SK-N-MC (cell line): ENCODE measurements at places on chromosomes 7 and 10.

DNA sequence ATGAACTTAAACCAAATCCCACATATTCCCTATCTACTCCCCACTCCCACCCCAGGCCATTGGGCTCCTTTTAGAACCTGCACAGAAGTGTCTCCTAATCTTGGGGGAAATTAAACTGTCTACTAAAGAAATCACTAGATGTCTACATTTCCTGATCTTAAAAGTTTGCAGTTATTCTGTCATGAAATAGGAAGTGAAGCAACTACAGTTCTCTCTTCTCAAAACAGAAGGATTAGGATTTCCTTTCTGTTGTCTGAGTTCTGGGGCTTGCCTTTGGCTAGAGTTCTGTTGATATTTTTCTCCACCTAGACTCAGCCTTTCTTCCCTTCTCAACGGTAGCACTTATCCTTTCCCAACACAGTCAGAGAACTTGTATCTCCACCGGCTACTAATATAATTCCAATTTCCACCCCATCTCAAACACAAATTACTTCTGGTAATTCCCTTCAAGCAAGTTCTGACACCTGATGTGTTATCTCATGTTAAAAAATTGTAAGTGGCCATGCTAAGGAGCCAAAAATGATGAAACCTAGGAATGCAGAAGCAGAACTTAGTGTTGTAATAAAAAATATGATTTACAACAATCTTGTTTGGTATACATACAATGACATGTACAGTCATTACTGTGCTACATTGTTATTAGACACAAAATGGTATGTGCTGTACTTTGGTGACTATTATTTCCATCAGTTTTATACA is 12.1 kb downstream of the OR9A4 start:
- no peak for DNase-seq

DNA sequence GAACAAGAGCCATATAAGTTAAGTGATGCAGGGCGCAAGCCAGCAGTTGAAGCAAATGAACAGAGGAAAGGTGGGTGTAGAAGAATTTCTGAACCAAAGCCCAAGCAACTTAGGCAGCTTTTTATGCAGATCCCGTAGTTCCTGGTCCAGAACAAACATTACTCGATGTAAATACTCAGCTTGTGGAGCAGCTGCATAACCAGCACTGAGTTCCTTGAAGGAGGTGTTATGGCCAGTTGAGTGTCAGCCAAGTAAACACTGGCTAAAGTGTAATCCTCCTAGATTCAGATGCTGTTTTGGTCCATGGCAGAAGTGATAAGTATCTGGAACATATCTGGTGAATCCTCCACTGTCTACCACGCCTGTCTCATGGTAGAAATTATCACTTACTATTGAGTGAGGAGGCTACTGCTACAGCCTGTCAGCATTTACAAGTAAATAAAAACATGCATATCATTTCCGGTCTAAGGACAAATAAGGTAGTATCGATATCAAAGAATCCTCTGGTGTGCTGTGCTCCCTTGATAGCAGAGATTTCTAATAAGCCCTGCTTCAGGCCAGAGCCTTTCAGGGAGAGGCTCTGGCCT is 213.9 kb downstream of the DYNC1I1 start:
- DNase-seq: no peak

DNA sequence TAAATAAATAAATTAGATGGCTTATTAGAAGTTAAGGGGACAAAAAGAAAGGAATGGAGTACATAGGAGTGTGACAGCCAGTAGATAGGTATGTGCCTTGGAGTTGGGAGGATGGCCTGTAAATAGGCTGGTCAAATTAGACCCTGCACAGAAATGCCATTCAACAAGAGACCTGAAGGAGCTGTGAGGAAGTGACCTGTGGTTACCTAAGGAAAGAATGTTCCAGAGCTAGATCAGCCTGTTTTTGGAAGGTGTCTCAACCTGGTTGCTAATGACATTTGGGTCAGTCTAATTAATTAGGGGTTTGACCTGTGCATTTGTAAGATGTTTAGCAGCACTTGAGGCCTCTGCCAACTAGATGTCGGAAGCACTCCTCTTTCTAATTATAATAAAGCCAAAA is 315.3 kb upstream of the PLXDC2 start:
- DNase-seq: no peak

DNA sequence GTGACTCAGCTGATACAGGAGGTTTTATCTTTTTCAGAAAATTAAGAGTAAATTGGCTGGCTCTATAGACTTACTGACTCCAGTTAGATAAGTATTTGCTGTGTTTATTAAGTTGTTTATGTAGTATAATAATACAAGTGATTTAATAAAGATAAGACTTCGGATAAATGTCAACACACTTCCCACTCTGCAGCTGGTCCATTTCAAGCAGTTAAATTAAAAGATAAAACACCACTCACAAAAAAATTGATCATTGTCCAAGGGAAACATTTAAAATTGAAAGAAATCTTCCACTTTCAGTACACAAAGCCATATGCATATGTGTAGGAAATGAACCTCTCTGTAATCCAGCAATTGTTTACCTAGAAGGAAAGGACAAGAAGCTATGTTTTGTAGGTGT is 106.1 kb upstream of the SP8 start:
- no peak for DNase-seq

DNA sequence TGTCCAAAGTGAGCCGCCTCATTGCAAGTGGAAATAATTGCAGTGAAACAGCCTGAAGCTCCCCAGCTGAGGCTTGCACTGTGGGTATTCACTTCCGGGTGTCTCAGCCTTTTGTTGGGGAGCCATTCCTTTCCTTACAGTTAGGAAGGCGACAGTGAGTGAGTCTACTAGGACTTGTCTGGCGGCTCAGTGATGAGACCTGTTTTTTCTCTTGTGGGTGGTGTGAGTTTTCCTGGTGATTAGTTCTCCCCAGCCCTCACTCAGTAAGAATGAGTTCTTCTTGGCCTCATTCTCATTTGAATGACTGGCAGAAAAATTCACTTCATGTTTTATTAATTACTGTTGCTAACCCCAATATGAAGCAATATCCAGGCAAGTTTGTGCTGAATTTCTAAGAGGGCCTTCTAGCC is 2.6 kb downstream of the PGAM1 start:
- DNase-seq: no peak

DNA sequence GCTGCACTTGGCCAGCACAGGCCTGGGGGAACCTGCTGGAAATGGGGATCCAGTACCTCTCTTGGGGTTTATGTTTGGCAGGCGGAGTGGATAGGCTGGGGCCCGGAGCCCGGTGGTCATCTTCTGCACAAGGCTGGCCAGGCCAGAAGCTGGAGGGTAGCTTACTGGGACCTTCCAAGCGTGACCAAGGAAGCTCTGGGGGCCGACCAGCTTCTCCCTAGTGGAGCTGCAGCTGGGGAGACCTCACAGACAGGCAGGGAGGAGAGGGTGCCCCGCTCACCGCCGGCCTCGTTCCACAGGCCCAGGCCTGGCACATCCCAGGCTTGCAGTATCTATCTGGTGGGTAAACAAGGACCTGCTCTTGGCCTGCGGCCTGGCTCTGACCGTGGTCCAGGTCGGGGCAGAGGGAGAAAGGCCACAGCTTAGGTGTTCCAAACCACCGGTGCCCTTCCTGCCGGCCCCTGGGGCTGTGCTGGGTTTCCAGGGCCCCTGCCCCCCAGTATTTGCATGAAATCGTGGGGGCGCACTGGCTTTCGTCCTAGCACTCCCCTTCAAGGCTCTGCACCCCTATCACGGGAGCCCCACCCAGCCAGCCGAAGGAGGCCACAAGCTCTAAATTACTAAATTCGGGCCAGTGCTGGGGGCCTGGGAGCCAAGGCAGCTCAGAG is 1.5 kb upstream of the ELFN1 start:
- DNase-seq: no peak

- DNase-seq: no peak
These were observed 75.8 kb downstream of the CDCA7L start for GRCh38 chr7:21869785-21870402.

GRCh38 chr7:98991141-98991540 is 112.8 kb downstream of the TRRAP start:
- DNase-seq: no peak

DNA sequence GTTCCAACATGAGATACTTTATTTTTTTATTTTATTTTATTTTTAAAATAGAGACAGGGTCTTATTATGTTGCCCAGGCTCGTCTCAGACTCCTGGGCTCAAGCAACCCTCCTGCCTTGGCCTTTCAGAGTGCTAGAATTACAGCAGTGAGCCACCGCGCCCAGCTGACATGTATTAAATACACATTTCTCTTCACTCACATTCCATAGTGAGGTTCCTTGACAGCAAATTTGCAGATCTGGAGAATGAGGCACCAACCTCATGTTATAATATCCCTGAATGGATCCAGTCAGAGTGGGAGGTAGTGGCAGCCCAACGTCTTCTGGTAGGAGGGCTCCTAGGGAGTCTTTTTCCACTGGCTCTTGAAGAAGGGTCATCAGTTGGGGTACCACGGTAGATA is 46.1 kb downstream of the OGDH start:
- DNase-seq: no peak

DNA sequence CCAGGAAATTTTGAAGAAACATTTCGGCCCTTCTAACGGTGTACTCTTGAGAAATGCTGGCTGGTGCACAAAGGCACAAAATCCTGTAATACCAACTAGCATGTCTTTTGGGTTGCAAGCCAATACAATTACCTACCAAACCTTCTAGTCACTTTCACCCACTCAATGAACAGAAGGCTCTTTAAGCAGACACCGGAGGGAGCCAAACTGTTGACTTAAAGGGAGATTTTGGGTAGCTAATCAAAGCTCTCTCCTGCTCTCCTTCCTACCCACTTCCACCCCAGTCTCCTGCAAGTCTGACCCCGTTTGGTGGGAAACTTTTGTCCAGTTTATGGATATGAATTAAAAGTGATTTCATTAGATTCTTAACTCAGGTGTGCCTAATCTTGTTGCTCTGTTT is 24.0 kb downstream of the GRM3 start:
- DNase-seq: no peak

DNA sequence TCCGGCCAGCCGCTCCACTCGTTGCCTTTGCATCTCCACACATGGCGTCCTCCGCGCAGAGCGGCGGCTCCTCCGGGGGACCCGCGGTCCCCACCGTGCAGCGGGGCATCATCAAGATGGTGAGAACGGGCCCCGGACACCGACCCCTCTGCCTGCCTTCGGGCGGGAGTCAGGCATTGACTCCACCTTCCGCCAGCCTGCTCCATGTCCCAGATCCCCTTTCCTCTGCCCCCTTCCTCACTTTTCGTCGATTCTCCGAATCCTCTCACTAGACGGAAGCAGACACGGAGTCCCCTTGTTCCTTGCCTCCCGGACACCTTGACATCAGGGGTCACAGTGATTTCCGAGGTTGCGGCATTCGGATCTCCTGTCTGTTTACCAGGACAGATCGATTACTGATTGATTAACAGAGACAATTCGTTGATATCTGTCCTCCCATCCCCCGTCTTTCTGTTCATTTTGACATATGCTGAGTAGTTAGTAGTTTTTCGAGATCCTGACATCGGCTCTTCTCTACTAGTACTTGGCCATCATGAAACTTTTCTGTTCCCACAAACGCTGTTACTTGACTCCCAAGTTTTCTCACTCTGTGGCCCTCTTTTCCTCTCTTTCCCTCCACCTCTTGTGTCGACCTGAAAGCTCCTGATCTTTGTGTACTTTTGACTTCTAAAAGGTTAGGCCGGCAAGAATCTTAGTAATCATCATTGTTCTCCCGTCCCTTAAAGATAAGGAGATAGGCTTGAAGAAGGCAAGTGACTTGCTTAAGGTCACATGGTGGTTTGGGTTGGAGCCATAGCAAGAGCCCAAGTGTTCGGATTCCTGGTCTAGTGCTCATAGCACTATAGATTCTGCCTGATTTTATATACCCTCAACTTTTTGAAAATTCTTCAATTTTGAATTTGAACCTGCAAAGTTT is 597 bp downstream of the SND1 start:
- no peak for DNase-seq

- DNase-seq: no peak
These were observed 70.6 kb downstream of the AP3M1 start for GRCh38 chr10:74079936-74080590.

GRCh38 chr10:84704101-84704500 is 375.7 kb downstream of the CCSER2 start:
- no peak for DNase-seq

GRCh38 chr7:153567426-153567825 is 484.8 kb upstream of the DPP6 start:
- no peak for DNase-seq

DNA sequence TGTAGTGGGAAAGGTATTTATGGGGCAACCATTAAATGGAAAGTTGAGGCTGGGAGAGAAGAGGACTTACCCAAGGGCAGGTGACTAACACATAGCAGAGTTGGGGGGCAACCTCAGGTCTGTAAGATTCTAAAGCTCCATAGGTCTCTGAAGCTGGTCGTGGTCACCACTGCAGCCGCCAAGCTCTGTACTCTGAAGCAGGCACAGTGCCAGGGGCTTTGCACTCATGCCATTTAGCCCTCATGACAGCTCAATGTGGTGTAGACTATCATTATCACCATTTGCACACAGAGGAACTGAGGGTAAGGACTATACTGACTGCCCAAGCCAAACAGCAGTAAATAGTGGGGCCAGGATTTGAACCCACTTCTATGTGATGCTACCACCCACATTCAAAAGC is 32.5 kb upstream of the TMEM273 start:
- DNase-seq: no peak

DNA sequence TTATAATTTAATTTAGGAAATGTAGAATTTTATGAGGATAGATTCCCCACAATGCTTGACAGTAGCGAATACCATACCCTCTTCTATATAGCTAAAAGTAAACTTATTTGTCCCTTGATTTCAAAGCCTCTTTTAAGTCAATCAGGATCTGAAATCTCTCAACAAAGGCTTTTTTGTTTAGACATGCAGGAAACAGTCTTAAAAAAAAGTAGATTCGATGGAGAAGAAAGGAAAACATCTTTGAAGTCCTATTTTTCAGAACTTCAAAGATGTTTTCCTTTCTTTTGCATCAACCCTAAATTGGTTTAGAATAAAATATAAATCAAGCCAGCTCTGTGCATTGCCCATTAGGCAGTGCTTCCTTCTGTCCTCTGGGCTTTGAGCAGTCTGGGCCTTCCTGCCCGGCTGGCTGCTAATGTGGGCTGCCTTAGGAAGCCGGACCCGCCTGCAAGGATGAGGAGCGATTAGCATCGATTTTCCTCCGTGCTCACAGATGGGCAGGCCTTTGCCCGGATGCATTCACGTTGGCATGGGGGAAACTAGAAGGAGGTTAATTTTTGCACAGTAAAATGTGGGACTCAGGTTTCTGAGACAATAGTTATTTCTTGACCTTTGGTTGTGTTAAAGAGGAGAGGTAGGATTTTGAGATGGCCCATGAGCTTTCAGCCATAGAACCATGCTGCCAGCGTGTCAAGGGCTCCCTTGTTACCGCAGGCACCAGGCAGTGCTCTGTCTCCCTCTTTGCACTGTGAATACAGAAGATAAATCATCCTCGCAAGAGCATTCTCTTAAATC is 15.5 kb downstream of the MSRB2 start:
- no peak for DNase-seq

GRCh38 chr7:130490311-130490791 is 1.5 kb upstream of the MEST start:
- DNase-seq: no peak

GRCh38 chr10:98235846-98236245 is 32.1 kb downstream of the LOXL4 start:
- no peak for DNase-seq
